ENCODE measurements at places on chromosomes 6 and 20. TPM values are rescaled to one million over a fixed set of nuclear protein-coding genes. Genes with fewer than 3 reads are reported as not detected.

Gene GSTA2
- not detected for total RNA-seq

Gene HTR1E
- not detected for total RNA-seq

Gene PNLDC1
- 0.50 TPM for total RNA-seq

Gene PGC
- not detected for total RNA-seq

Gene FUCA2
- 16.9 TPM for total RNA-seq

Gene IMPG1
- not detected for total RNA-seq

All from T-helper 2 cell treated with Interferon-gamma antibody and Interleukin-4, amounts not matched to agents 100 ng/mL and 5 ng/mL, for 36 hours (primary cell).